ENCODE measurements at places on chromosomes 12 and 14. TPM values are rescaled to one million over a fixed set of nuclear protein-coding genes. Genes with fewer than 3 reads are reported as not detected.
A peak's percentile ranks its signal among the peaks of the same experiment; 100 is the strongest.

TAS2R46 gene
- total RNA-seq = 1.3 TPM

UNG gene
- total RNA-seq = 63.4 TPM

RNF212B gene
- not detected for total RNA-seq

DNA sequence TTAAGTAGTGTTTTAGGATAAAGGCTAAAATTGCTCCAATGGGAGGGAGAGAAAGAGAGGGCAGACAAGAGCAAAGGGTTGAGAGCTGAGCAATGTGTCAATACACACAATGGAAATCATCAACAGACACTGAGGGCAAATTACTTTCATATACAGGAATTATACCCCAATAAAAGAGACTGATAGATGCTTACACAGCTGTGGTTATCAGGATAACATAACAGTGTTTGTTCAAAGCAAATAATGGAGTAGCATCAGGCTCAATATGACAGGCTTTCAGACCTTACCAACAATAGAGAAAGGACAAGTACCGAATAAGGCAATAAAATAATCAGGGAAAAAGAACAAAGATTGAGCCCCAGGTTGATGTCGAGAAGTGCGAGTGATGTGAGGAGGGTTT lies 53.4 kb upstream of the DIO2 start:
- no peak overlapping the region for H3K27ac ChIP-seq
- no peak for DNase-seq
- H3K36me3 ChIP-seq = no peaks in the 10 kb centered on the region
- no peaks in the 10 kb centered on the region for H3K4me1 ChIP-seq
- H3K27me3 ChIP-seq = no peaks in the 10 kb centered on the region

- H3K36me3 ChIP-seq = no peaks in the 10 kb centered on the region
- H3K4me1 ChIP-seq = no peaks in the 10 kb centered on the region
- H3K27me3 ChIP-seq = no peaks in the 10 kb centered on the region
- no peak overlapping the region for H3K4me3 ChIP-seq
- no peak overlapping the region for H3K27ac ChIP-seq
Observed at GRCh38 chr14:61042220-61042619, 61.2 kb downstream of the SLC38A6 start.

DNA sequence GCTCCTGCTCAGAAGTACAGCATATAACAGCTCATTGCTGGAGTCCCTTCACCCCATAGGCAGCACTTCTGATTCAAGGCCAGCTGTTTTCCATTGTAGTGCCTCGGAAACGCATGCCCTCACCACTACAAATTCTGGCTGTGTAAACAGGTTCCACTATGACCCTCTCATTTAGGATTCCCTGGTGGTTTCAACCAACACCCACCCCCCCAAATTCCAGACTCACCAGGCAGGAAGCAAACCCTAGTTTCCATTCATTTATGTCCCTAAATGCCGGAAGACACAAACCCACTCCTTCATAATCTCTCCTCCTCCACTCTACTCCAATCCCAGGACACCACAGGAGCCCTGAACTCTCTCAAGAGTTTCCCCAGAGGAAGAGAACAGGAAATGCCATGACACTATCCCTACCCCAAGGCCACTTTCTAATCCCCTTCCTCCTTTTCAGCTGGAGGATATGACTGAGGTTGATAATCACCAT lies 75.9 kb upstream of the TMPO start:
- no peaks in the 10 kb centered on the region for H3K36me3 ChIP-seq
- no peak overlapping the region for H3K27ac ChIP-seq
- no peaks in the 10 kb centered on the region for H3K27me3 ChIP-seq
- H3K4me1 ChIP-seq = no peaks in the 10 kb centered on the region
- DNase-seq = no peak

DNA sequence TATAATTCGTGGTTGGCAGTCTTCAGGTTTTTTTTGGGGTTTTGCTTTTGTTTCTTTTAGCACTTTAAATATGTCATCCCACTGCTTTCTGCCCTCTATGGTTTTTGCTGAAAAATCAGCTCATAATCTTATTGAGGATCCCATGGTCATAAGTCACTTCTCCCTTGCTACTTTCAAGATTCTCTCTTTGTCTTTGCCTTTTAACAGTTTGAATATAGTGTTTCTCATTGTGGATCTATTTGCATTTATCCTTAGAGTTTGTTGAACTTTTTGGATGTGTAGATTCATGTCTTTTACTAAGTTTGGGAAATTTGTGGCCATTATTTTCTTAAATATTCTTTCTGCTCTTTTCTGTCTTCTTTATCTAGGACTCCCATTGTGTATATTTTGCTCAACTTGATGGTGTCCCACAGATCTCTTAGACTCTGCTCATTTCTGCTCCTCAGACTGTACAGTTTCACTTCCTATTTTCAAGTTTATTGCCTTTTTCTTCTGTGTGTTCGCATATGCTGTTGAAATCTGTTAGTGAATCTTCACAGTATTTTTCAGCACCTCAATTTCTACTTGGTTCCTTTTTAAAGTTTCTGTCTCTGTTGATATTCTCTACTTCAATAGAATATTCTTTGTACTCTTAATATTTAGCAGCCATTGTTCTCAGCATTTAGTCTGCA lies 70.8 kb downstream of the WNK1 start:
- peak overlapping the region; percentile 21 for H3K4me3 ChIP-seq
- H3K4me1 ChIP-seq = peaks cover 14% of the 10 kb centered on the region
- DNase-seq = peak; percentile 82
- H3K27ac ChIP-seq = peak overlapping the region; percentile 54
- H3K36me3 ChIP-seq = peaks cover 7% of the 10 kb centered on the region

DNA sequence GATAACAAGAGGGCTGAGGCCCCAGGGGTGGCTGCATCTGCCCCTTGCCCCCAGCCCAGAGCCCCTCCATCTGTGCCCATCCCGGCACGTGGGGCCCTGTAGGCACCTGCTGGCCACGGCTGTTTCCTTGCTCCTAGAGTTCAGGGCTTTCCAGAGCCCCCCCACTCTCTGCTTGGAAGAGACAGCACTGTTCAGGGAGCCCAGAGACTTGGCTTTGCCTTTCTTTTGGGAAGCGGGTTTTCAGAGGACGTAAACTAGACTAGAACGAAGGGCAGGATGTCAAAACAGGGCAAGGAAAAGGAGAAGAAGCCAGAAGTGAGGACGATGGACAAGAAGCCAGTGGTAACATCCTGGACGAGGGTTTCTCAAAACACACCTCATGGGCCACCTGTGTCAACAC lies 163.3 kb upstream of the LHX5 start:
- no peaks in the 10 kb centered on the region for H3K36me3 ChIP-seq
- H3K27me3 ChIP-seq = no peaks in the 10 kb centered on the region
- H3K4me1 ChIP-seq = no peaks in the 10 kb centered on the region
- DNase-seq = no peak

- H3K36me3 ChIP-seq = no peaks in the 10 kb centered on the region
- no peak overlapping the region for H3K4me3 ChIP-seq
Observed at GRCh38 chr12:91171476-91171875, 11.1 kb downstream of the DCN start.

- no peaks in the 10 kb centered on the region for H3K27me3 ChIP-seq
- H3K4me3 ChIP-seq = no peak overlapping the region
- H3K4me1 ChIP-seq = peaks cover 5% of the 10 kb centered on the region
- no peak overlapping the region for H3K27ac ChIP-seq
- no peaks in the 10 kb centered on the region for H3K36me3 ChIP-seq
Observed at GRCh38 chr12:176321-177181, 37.4 kb downstream of the SLC6A12 start.

DNA sequence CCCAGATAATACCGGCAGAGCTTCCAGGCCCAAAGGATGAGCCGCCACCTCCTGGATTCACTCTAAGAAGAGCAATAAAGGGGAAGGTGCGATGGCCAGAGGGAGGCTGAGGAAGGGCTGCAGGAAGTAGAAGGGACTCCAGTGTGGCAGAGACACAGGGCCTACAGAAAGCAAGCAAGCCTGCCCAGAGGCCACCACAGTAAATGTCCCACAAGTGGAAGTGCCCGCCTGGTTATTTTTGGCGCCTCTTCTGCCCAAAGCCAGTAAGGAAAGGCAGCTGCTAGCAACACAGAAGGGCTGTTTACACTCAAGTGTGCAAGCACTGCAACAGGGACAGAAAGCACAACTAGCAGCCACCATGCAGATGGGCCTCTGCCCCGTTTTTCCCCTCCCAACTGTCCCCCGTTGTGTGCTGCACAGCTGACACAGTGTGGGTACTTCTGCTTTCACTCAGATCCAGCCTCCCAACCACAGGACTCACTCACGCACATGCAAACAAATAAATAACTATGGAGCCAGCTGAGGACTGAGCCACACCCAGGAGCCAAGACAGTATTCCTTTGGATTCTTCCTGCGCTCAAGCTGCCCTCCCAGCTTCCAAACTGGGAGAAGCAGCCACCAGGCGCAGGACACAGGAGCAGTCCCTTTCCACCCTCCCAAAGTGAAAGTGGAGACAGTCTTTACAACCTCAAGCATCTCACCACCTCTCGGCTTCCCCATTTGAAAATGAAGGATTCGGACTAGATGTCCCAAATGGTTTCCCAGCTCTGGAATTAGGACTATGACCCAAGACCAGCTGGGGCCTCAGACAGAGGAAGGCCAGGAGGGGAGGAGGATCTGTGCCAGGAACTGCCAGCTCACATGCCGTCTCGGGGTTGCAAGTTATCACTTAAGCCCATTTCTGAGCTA lies 40.0 kb upstream of the PNMA1 start:
- peak overlapping the region; percentile 83 for H3K4me3 ChIP-seq
- peaks cover 68% of the 10 kb centered on the region for H3K4me1 ChIP-seq
- peak overlapping the region; percentile 94 for H3K27ac ChIP-seq
- DNase-seq = peak; percentile 61
- H3K27me3 ChIP-seq = no peaks in the 10 kb centered on the region

DNA sequence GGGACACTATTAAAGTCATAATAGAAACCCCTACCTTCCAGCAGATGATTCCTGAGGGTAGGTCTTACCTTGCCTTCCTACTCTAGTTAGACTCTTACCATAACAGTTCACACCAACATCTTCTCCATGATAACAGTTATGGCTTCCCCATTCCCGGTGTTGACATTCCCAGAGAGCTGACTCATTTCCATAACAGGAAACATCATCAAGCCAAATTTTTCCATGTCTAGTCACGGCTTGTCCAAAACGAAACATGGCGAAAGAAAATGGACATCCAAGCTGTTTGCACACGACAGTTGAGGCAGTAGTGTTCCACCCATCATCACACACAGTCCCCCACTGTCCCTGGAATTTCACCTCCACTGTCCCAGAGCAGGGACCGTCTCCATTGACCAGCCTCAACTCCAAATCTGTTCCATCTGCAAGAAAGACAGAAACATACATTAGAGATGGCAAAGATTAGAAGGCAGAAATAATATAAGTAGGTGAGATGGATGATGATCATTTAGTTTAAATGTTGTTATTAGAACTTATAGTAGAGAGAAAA lies 10.6 kb downstream of the CD163L1 start:
- no peak overlapping the region for H3K27ac ChIP-seq
- no peak overlapping the region for H3K4me3 ChIP-seq
- no peak for DNase-seq
- H3K36me3 ChIP-seq = no peaks in the 10 kb centered on the region
- H3K4me1 ChIP-seq = no peaks in the 10 kb centered on the region

DNA sequence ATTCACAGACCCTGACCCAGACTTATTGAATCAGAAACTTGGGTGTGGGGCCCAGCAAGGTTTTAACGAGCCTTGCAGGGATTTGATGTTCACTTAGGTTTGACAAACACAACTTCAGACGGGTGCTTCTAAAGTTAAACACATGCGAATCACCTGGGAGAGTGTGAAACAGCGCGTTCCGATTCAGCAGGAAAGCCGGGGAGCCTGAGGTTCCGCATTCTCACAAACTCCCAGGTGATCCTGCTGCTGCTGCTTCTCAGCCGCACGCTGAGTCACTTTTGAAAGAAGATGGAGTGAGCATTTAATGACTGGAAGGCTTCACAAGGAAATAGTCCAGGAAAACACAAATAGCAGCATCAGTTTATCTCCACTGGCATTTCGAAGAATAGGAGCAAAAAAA lies 44.2 kb upstream of the DDX11 start:
- H3K27ac ChIP-seq = no peak overlapping the region
- H3K4me3 ChIP-seq = no peak overlapping the region
- DNase-seq = no peak
- H3K4me1 ChIP-seq = no peaks in the 10 kb centered on the region
- H3K36me3 ChIP-seq = no peaks in the 10 kb centered on the region

- peaks cover 26% of the 10 kb centered on the region for H3K4me1 ChIP-seq
- no peak for DNase-seq
- H3K27me3 ChIP-seq = no peaks in the 10 kb centered on the region
- no peak overlapping the region for H3K4me3 ChIP-seq
Observed at GRCh38 chr14:93998871-93999403, 1.8 kb downstream of the CCDC197 start.

DNA sequence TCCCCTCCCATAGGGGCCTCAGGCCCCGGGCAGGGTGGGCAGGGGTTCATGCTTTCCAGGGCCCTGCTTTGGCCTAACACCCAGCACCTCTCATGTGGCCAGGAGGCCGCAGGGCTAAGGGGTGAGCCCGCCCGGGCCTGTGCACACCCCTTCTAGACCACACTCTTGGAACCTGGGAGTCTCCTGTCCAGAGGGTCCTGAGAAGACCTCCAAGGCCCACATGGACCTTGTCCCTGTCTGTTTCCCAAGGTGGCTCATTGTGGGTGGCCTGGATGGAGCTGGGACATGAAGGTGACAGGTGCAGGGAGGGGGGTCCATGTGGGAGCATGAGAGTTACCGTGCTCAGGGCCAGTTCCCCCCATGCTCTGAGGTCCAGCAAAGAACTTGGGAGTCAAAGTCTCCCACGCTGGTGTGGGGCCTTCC lies 11.6 kb downstream of the DLK1 start:
- no peaks in the 10 kb centered on the region for H3K36me3 ChIP-seq
- DNase-seq = no peak
- no peak overlapping the region for H3K27ac ChIP-seq
- no peak overlapping the region for H3K4me3 ChIP-seq
- H3K4me1 ChIP-seq = no peaks in the 10 kb centered on the region

- H3K4me1 ChIP-seq = no peaks in the 10 kb centered on the region
- H3K4me3 ChIP-seq = no peak overlapping the region
- DNase-seq = no peak
- H3K36me3 ChIP-seq = no peaks in the 10 kb centered on the region
Observed at GRCh38 chr12:127998988-127999387, 268.0 kb upstream of the TMEM132C start.

- DNase-seq = no peak
- no peaks in the 10 kb centered on the region for H3K4me1 ChIP-seq
- H3K36me3 ChIP-seq = no peaks in the 10 kb centered on the region
- H3K4me3 ChIP-seq = no peak overlapping the region
- no peak overlapping the region for H3K27ac ChIP-seq
- H3K27me3 ChIP-seq = no peaks in the 10 kb centered on the region
Observed at GRCh38 chr14:87076146-87076545, 916.8 kb downstream of the GALC start.

- no peaks in the 10 kb centered on the region for H3K36me3 ChIP-seq
- H3K4me1 ChIP-seq = peaks cover 3% of the 10 kb centered on the region
- H3K27ac ChIP-seq = no peak overlapping the region
- no peak overlapping the region for H3K4me3 ChIP-seq
- DNase-seq = no peak
Observed at GRCh38 chr12:121837680-121838079, 21.0 kb downstream of the HPD start.
